ENCODE measurements at places on chromosomes 3 and 15.

DNA sequence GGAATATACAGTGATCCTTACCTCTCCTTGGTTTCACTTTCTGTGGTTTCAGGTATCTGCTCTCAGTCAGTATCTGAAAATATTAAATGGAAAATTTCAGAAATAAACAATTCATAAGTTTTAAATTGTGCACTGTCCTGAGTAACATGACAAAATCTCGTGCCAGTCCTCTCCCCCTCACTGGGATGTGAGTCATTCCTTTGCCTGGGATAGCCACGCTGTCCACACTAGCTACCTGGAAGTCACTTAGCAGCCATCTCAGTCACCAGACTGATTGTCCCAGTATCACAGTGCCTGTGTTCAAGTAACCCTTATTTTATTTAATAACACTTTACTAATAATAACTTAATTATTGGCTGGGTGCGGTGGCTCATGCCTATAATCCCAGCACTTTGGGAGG is 15.3 kb upstream of the KLHL25 start:
- no peak for DNase-seq

GRCh38 chr3:195446359-195446758 is 3.5 kb upstream of the ACAP2 start:
- no peak for DNase-seq

DNA sequence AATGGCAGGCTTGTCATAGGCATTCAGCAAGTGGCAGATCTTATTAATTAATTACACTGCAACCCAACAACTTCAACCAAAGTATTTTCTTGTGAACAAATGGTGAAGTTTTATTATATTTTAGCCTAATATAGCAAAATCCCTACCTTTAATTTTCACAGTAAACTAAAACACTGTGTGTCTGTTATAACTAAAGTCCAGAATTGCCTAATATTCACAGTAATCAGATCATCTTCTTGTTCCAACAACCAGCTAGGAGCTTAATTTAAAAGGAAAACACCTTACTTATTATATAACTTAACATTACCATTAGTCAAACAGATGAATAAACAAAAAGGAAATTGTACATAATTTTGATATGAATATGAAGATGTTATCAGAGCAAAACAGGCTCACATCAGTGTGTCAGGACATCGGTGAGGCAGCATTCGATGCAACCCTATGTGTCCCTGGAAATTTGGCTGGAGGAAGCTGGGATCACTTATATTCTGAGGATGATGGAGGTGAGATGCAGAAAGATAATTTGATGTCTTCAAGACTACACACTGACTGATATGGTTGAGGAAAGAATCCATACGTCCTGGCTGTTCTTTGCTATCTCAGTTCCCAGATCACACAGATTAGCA is 189.3 kb upstream of the EIF1B start:
- no peak for DNase-seq

GRCh38 chr3:95645291-95645690 is 1169.1 kb upstream of the EPHA6 start:
- no peak for DNase-seq

Data from fibroblast of skin of right biceps (primary cell).